ENCODE measurements at places on chromosomes 1 and 21. TPM values are rescaled to one million over a fixed set of nuclear protein-coding genes. Genes with fewer than 3 reads are reported as not detected.

The SPRR3 gene
- total RNA-seq, result not detected

The DMRTA2 gene
- not detected for total RNA-seq

The ITGB2 gene
- total RNA-seq, result 1.8 TPM

The DHRS3 gene
- total RNA-seq, result not detected

The FAM78B gene
- total RNA-seq, result 3.8 TPM

The CDK18 gene
- total RNA-seq, result 0.87 TPM

The CFHR1 gene
- total RNA-seq, result not detected

DNA sequence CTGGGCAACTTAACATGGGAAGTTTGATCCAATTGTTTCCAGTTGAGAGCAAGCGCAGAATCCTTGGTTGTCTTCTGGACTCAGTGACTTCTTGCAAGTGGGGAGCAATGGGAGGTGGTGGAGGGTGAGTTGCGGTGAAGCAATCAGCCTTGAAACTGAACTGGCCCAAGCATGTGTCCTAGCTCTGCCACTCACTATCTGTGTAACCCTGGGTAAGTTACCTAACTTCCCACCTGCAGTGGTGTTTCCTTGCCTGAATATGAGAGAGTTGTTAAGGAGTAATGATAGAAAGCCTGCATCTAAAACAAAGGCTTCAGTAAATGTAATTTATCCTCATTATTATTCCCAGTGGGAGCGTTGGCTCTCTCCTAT, 132.5 kb upstream of the NFIA start:
- no peak for DNase-seq

GRCh38 chr1:41003127-41003639, 18.3 kb downstream of the SLFNL1 start:
- DNase-seq, result no peak

DNA sequence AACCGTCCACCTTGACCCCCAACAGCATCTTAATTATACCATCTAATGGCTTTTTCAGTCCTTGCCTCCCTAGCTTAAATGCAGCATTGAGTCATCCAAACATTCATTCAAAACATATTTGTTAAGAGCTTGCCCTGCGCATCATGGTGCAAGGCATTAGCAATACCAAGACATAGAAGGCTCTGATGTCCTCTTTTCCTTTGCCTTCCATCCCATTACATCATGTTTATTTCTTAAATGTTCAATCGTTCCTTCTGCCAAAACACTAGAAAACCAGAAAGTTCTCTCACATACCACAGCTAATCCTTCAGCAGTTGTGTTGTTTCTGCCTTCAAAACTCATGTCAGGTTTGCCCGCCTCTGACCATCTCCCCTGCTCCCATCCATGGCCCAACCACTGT, 29.8 kb upstream of the VTCN1 start:
- DNase-seq, result no peak

- DNase-seq, result no peak
These were observed 71.1 kb downstream of the TPR start for GRCh38 chr1:186303911-186304310.

- peak; percentile 99 for DNase-seq
These were observed 23.3 kb downstream of the ZBTB17 start for GRCh38 chr1:15952317-15953258.

GRCh38 chr21:43882952-43883545, 18.0 kb downstream of the AGPAT3 start:
- no peak for DNase-seq

GRCh38 chr21:45972353-45972715, 9.2 kb upstream of the COL6A1 start:
- no peak for DNase-seq

- DNase-seq, result no peak
These were observed 591.0 kb downstream of the ADGRL2 start for GRCh38 chr1:82391712-82392111.

- DNase-seq, result no peak
These were observed 9.1 kb upstream of the C1orf159 start for GRCh38 chr1:1124786-1125642.

- peak; percentile 50 for DNase-seq
These were observed 19.3 kb downstream of the F3 start for GRCh38 chr1:94522304-94522703.

DNA sequence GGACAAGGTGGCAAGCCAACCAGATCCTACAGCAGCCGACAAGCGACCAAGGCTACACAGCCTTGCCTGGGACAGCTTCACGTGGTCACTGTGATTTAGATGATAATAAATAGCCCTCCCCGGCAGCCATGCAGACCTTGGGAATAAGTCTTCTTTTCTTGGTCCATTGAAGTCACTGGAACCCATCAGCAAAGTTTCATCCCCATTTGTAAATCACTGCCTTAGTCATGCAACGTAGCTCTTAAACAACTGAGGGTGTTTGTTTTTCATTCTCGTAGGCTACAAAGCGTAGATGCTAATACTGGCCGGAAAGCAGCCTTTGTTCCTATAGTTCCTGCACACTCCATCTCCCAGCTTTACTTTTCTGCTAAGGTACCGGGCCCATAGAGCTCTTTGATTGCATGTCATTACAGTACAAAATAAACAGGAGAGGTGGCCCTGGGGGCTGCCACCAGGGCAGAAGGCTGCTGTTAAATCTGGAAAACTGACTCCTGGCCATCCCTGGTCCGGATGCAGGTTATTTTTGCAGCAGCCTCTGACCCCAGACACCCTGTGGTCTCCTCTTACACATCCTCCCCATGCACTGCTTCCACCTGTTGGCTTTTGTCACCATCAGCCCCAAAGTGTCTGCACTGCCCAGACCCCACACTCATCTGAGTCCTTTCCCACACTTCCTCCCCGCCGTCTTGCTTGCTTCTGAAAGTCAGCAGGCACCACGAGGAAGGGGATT, 105.5 kb downstream of the TOMM20 start:
- DNase-seq, result no peak

GRCh38 chr1:171279678-171280077, 31.4 kb downstream of the FMO1 start:
- DNase-seq, result no peak

DNA sequence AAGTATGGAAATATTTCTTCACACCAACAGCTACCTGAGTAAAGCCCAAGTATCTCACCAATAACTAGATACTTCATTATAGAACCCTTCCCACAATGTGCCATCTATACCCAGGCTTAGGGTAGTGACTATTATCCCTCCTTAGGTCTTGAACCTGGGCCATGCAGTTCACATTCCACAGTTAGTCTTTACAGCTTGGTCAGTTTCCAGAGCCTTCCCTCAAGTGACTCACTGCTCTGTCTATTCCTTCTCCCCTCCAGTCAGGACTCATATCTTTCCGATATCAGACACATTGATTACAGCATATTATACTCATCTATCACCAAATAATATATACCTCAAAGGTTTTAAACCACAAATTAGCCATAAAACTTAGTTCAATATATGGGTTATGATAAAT, 23.6 kb downstream of the VAMP4 start:
- no peak for DNase-seq

DNA sequence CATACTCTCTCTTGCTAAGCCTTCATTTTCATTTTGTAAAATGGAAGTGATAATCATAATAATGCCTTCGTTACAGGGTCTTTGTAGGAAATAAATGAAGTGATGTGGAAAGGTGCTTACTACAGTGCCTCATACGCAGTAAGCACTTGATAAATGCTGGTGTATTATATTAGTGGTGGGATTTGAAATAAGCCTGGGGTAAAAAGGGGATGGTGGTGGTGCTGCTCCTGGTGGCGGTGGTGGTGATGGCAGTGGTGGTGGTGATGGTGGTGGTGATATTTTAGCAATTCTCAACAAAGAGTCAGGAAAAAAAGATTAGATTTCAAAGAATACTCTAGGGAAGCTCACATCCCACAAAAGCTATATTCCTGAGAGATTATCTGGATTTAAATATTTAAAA, 35.5 kb upstream of the ATP1B1 start:
- no peak for DNase-seq

- no peak for DNase-seq
These were observed 40.8 kb upstream of the A3GALT2 start for GRCh38 chr1:33361532-33362235.

DNA sequence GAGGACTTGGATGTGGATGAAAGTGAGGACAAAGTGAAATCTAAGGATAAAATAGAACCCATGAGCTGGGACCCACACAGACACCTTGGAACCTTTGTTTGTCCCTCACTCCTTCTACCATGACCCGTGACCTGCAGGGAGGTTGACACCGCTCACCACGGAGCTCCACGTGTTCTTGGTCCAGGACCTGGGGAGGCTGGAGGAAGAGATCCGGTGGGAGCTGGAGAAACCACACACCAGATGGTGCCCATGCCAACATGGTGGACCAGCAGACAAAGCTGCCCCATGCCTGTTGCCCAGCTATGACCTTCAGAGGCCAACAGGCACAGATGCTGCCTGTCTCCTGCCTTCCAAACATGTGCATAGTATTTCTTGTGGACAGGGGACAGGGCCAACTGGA, 721.9 kb downstream of the PTPRU start:
- DNase-seq, result no peak

DNA sequence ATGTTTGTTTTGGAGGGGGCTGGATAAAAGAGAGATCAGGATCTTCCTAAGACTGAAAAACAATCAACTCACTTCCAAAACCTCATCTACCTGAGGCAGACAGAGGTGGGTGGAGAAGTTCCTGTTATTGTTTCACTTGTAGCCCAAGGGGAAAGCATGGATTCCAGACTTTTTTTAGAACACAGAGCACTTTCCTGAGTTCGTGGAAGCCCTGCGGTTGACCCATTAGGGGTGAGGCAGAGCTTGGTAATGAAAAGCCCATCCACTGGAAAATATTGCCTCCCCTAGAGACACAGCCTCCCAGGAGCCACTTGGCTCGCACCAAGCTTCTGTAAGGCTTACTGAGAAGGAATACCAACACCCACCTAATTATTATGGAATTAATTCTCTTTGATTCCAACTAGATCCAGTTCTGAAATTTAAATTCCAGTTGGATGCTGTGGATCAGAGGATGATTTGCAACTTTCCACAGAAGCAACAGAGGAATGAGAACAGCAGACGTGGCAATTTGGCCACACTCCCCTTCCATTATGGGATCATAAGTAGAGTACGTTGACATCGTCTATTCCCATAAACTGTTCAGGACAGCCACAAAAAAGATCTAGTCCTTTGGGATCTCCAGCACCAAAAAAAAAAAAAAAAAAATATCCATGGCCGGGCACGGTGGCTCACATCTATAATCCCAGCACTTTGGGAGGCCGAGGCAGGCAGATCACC, 4.1 kb upstream of the PEF1 start:
- DNase-seq, result no peak
